ENCODE measurements at places on chromosomes 5 and 9.

GRCh38 chr5:8912106-8912505, 633.8 kb downstream of the SEMA5A start:
- DNase-seq: peak; percentile 71

GRCh38 chr9:116165912-116166311, 12.3 kb downstream of the PAPPA start:
- no peak for DNase-seq

- no peak for DNase-seq
Measured at GRCh38 chr5:38612851-38613250, 56.4 kb upstream of the LIFR start.

GRCh38 chr5:172897481-172898217, 61.6 kb upstream of the RPL26L1 start:
- DNase-seq: no peak

DNA sequence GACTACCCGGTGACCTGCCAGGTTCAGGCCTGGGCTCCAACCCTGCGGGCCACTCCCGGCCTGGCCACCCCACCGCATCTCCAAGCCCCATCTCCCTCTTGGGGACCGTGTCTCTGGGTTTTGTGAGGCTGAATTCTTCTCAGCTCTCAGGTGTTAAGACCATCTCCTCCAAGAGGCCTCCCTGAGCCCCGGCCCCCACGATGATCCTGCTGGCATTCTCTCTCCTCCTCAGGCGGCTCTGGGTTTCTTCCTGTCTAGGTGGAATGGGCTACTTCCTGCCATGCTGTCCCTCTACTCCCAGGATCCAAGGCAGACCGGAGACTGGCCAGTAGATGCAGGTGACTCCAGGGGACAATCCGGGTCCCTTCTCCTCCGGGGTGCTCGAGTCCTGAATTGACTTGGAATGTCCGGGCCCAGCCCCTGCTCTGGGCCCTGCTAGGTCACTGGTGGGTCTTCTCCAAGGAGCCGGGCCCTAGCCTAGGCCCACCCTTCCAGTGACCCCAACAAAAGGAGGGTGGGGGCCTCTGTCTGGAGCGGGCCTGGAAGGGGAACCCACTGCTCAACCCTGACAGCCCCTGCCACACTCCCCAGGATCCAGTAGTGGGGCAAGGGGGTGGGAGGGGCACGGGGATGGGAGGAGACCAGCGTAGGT, 219.8 kb downstream of the C9orf50 start:
- DNase-seq: no peak

- DNase-seq: no peak
Measured at GRCh38 chr9:88942411-88942810, 48.9 kb upstream of the S1PR3 start.

DNA sequence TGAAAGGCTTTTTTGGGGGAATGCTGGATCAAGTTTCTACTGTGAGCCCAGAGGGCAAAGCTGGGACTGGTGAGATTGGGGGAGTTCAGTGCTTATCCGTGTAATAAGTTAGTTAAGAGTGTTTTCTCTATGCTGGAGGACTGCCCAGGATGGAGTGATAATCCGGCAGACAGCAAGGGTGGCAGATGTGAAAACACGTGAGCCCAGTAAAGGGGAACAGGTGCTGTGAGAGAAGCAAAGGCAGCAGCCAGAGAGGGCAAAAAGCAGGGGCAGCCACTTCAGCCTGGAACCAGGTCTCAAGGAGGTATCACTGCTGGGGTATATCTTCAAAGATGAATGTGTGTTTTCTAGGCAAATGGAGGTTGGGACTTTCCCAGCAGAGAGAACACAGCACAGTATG, 53.9 kb downstream of the GALNT10 start:
- no peak for DNase-seq

DNA sequence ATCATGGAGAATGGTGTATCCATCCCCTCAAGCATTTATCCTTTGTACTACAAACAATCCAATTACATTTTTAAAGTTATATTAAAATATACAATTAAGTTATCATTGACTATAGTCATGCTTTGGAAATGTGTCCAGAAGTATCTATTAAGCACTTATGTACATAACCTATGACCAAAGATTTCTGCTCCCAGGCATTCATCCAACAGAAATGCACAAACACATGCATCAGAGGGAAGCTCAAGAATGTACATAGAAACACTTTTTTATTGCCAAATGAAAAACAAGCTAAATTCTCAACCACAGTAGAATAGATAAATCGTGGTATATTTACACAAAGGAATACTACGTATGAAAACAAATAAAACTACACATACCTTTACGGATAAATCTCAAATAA, 700.5 kb upstream of the ZNF608 start:
- DNase-seq: no peak

- no peak for DNase-seq
Measured at GRCh38 chr5:164296603-164297080, 791.2 kb downstream of the MAT2B start.

DNA sequence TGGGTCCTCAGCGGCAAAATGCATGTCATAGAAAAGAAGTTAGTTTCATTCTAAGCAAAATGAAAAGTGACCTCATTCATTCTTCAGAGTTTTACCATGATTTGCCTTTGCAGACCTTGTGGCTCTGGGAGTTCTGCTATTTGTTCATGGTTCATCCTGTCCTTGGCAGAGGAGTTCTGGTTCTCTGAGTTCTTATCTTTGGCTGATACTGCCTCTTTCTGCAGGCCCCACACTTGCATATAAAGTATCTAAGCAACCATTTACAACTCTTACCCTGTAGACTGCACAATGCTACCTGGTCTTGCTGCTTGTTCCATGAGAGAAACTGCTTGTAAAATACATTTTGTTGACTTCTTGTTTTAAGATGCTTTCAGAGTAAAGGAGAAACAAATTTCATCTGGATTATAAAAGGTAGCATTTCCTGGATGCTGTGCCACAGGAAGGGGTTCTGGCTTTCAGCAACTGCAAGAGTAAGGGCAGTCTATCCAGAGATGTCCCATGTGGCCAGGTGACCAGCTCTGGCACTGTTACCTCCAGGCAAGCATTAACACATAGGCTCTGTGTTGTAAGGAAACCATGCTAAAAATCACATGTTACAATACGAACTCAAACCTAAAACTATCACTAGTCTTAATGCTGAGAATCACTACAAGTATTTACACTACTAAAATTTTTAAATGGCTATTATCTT, 513.2 kb downstream of the SPOCK1 start:
- DNase-seq: no peak

DNA sequence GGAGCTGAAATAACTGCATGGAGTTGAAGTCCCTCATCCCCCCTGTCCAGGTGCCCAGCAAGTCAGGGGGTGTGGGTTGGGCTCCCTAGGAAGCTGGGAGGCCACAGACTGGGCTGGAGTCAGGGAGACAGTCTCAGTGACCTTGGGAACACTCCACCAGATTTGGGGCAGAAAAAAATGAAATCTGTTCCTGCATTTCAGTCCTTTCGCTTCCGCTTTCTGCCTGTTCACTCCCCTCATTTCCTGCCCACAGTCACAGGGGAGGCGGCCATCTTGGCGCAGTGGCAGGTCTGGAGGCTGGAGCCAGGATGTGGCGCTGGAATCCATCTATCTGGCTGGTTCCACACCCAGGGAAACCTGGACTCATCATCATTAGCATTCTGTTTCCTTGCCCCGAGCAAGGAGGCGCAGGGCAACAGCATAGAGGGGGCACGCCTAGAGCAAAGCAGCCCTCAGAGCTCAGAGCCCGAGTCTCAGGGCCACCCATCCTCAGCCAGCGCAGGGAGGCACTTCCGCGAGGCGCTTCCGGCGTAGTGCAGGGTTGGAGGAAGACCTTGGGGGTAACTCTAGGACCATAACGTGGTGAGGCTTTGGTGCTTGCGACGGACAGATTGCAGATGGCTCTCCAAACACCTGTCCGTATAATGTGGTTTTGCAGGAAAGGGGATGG, 86.2 kb upstream of the HSPA9 start:
- DNase-seq: no peak

DNA sequence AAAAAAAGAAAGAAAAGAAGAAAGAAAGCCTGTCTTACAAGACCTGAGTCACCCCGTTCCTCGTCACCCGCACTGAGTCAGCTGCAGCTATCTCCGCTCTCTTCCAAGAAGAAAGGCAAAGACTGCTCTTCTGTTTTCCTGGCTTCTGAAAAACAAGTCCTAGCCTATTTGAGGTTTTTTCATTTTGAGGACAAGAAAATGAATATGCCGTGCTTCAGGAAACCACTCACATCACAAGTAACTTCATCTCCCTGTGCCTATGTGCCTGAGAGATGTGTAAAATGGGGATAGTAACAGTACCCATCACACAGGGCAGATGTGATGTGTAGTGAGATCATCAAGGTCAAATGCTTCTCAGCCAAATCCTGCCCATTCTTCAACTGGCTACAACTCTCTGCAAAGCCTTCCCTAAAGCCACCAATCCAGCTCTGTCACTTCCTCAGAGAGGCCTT, 78.4 kb downstream of the GLDC start:
- DNase-seq: peak; percentile 98

- no peak for DNase-seq
Measured at GRCh38 chr9:30605936-30606335, 1778.5 kb upstream of the ACO1 start.

DNA sequence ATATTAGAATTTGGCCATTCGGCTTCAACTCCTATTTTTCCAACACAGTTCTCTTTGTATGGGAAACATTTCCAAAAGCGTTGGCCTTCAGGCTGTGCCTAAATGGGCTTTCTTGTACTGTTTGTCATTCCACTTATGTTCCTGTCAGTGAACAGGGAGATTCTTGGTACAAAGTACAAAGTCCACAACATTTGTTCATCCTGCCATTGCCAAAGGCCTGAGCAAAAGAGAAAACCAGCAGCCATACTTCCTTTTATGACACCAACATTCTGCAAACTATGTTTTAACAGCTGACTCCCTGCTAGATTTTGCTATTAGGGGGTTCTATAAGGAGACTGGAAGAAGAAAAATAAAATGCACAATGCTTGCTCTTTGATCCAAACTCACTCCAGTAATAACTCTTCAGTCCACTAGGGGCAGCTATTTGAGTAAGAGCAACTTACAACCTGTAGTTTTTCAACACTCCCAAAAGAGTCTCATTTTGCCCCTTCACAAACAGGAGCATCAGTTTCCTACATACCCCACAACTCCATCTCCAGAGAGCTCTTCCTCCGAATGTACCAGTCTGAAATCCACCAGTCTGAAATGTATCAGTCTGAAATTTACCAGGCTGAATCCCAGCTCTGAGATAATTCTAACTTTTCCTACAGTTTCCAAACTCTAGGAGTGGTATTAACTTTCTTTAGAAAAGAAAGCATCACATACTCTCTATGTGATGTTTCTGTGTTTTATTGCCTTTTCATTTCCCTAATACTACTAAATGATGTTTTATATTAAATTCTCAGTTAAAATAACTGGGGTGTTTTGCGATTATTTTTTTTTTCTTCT, 693.8 kb downstream of the DNAH5 start:
- DNase-seq: no peak

DNA sequence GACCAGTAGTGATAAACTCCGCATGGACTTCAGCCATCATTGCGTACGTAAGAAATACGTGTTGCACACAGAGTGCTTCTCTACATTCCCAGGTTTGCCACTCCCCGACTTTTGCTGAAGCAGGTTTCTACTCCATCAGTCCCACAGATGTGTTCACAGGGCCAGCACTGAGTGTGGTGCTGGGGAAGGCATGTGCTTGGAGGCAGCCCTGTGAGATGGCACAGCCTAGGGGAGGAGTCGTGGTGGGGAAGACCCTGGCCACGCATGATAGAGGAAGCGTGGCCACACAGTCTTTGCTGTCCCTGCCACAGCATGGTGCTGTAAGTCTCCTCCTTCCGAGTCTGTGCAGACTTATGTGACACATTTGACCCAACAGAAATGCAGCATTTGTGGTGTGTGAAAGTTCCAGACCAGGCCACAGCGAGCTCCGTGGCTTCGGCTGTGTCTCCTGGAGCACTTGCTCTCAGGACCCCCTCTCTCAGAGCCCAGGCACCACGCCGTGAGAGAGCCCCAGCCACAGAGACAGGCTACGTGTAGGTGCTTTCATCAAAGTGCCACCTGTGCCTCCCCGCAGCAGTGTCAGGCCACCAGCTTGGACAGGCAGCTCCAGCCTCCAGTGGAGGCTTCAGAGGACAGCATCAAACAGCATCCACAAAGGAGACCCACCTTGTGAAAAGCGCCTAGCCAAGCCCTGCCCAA, 197.8 kb downstream of the AUH start:
- no peak for DNase-seq

DNA sequence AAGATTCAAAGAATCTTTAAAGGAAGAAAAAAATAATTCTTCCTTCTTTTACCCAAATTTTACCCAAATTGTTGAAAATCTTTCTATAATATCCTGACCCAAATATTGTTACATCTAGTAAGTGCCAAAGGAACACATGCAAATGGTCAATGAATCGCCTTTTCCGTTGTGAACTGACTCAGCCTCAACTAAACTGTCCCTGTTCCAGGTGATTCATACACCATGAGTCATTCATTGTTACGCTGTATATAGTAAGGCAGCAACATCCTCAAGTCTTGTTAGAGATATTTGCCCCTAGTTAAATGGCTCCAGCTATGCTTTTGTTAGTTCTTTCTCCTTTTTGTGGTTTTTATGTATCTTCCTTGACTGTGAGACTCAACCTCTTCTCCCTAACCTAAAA, 9.7 kb downstream of the PTGER4 start:
- peak; percentile 93 for DNase-seq

GRCh38 chr9:3012842-3013241, 168.9 kb upstream of the PUM3 start:
- DNase-seq: no peak

DNA sequence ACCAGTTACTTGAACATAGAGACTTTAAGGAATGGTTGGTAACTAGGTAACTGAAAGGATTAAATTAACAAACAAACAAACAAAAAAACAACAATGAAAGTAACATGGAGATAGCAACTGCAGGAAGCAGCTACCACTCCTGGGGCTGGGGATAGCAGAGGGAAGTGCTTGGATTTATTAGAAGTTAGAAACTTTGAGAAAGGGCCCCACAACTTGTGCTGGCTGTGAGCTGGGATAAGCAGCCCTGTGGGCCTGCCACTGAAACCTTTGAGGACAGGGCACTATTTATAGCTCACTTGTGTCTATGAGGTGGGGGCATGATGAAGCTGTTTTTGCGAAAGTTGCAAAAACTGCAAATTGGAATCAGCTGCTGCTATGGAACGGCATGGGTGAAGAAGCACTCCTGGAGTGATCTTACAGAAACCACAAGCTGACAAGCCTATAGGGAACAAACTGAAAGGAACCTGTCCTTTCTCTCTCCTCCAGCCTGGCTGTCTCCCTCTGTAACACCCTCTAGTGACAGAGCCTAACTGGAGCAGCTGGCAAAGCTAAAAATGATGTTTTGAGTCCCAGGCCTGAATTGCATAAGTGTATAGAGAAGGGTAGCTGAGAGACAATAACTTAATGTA, 91.4 kb upstream of the RANBP6 start:
- DNase-seq: peak; percentile 70

- DNase-seq: no peak
Measured at GRCh38 chr9:97905228-97905627, 17.1 kb downstream of the TRMO start.

GRCh38 chr5:124697933-124698591, 48.4 kb downstream of the ZNF608 start:
- no peak for DNase-seq

All from mammary epithelial cell (primary cell).